Activated naive CD4-positive, alpha-beta T cell treated with Interleukin-2 at 50 U/mL for 16 hours (primary cell): ENCODE measurements at places on chromosomes 13 and 19.

- DNase-seq = no peak
Measured at GRCh38 chr13:102768909-102769308, 4.7 kb downstream of the TEX30 start.

DNA sequence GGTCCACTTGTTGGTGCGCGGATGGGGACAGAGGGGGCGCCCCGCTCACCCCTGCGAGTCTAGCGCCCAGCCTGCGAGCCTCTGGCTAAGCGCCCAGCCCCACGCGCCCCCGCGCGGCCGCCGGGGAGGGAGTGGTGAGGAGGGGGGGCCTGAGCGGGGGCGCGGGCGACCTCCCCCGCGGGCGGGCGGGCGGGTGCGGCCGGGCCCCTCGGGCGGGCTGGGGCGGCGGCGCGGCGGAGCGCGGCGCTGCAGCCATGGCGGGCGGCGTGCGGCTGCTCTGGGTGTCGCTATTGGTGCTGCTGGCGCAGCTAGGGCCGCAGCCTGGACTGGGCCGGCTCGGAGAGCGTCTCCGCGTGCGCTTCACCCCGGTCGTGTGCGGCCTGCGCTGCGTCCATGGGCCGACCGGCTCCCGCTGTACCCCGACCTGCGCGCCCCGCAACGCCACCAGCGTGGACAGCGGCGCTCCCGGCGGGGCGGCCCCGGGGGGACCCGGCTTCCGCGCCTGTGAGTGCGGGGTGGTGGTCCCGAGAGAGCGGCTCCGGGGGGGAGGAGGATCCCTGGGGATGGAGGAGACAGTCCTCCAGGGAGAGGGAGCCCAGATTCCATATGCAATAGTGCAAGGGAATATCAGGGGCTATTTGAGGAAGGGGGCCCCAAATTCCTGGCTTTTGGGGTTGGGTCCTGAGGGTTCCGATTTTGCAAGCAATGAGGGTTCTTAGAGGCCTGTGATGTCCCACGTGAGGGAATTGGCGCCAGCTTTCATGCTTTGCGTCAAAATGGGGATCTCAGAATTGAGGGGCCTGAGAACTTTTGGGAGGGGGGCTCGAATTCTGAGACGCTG lies at the start of gene LTBP4:
TSS of gene LTBP4 (plus strand) at position 236 of the 841 bp plus-strand sequence. CDS start at position 255, 19 bp downstream.
- peak; percentile 42 for DNase-seq

- DNase-seq = no peak
Measured at GRCh38 chr13:98515818-98516465, 61.0 kb downstream of the STK24 start.

DNA sequence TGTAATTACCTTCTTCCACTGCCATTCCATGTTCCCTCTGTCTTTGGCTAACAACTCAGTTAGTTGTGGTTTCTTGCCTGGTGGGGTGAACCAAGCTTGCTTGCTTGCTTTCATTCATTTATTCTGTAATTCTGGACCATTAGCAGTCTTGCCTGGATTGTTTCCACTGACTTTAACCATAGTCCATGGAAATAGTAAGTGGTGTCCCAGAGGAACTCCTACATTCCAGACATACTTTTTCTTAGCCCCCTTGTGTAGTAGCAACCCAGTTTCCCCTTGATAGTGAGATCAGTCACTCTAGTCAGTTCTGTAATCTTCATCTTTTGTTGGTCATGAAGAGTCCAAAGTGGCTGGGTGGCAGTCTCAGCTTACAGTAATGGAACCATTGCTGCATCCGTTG lies 23.2 kb downstream of the PDS5B start:
- DNase-seq = no peak

- DNase-seq = no peak
Measured at GRCh38 chr13:113636266-113636963, 21.6 kb downstream of the ATP4B start.

GRCh38 chr19:54473071-54473891 lies at the start of gene CDC42EP5:
Gene CDC42EP5 (minus strand): TSS chr19:54473296. CDS start chr19:54465547, 7,749 bp downstream.
- DNase-seq = no peak

DNA sequence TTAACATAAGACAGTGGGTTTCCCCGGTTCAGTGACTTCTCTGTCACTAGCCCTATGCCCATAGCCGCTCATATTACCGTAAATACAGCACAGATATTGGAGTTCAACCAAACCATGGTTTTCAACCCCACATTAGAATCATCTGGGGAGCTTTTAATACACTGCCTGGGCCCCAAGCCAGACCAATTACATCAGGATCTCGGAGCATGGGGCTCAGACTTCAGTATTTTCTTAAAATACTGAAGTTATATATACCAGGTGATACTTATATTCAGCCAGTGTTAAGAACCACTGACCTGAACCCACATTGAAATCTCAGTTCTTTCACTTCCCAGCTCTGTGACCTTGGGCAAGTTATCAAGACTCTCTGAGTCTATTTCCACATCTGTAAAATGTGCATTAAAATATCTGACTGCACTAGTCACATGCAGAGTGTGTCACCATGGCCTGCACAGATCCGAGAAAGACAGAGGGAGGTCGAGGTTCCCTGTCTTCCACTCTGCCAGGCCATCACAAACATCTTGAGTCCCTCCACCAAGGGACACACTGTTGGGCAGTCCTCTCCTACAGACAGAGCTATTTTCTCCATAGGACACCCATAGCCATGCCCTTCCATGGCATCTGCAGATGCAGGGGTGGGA lies 32.2 kb upstream of the IPO5 start:
- DNase-seq = no peak

GRCh38 chr19:51082611-51083010 lies at the start of gene KLK14:
Gene KLK14 (minus strand): TSS chr19:51082887. CDS start chr19:51082614, 273 bp downstream.
- no peak for DNase-seq

GRCh38 chr19:13241231-13242104 lies 91.3 kb downstream of the IER2 start:
- peak; percentile 56 for DNase-seq

DNA sequence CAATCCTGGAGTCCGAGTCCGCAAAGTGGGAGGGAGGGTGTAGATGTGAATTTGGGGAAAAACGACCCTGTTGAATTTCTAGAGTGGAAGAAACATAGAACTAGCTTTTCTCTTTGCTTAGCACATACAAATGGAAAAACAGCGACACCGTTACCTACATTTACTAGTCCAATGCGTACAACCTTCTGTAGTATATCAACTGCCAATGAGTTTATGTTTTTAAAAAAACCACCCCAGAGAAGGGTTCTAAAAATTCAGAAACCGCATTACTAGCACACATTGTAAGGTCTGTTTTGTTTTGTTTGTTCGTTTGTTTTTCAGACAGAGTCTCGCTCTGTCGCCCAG lies 332 bp upstream of the SUPT20H start:
- DNase-seq = no peak

DNA sequence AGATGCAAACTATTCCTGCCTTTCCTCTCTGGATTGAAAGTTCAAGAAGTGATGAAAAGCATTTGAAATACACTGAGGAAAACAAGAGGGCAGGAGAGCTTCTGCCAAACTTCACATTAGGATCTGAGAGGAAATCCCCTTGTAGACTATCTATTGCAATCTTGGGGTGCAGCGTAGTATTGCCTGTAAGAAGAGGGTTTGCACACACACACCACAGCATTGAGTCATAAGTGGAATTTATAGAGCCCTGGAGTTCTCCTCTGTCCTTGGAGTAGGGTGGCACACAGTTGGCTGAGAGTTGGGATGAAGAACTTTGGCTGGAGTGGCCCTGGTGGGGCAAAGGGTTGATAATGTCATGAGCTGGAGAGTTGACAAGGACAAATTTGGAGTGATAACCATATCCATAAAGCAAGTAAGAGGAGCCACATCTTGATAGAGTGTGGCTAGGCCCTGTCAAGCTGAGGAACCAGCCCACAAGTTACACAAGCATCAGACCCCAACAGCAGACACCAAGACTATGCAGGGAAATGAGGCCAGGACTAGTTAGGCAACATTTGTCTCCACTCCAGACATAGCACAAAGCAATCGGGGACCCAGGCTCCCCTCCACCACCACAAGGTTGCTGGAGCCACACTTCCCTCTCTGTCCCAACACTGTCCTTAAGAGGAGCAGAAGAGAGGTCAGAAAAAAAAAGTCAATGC lies 520.9 kb downstream of the KLF5 start:
- no peak for DNase-seq

GRCh38 chr13:77386880-77387606 lies 60.1 kb upstream of the MYCBP2 start:
- DNase-seq = no peak

- no peak for DNase-seq
Measured at GRCh38 chr19:45774765-45775164, 5.7 kb upstream of the SIX5 start.

GRCh38 chr13:31543190-31543589 lies 196.1 kb upstream of the RXFP2 start:
- DNase-seq = no peak

DNA sequence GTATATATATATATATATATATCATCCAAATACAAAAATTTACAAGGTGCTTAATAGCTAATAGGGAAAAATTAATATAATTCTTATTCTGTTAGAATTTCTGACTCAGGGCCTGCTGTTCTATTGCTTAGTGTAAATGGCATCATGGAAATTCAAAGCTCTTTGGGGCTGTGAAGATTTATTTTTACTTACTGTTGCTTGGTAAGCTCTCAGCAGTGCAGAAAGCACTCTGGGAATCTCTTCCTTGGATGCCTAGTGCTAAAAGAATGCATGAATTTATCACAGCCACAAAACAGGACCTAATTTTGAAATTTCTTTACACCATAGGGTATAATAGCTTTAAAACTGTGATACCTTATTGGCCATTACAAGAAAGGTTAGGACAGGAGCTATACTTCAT lies 69.3 kb upstream of the SLAIN1 start:
- DNase-seq = no peak

- DNase-seq = no peak
Measured at GRCh38 chr19:778910-779653, 18.2 kb upstream of the PTBP1 start.

- DNase-seq = no peak
Measured at GRCh38 chr19:47512183-47512947, 2.5 kb downstream of the NAPA start.

DNA sequence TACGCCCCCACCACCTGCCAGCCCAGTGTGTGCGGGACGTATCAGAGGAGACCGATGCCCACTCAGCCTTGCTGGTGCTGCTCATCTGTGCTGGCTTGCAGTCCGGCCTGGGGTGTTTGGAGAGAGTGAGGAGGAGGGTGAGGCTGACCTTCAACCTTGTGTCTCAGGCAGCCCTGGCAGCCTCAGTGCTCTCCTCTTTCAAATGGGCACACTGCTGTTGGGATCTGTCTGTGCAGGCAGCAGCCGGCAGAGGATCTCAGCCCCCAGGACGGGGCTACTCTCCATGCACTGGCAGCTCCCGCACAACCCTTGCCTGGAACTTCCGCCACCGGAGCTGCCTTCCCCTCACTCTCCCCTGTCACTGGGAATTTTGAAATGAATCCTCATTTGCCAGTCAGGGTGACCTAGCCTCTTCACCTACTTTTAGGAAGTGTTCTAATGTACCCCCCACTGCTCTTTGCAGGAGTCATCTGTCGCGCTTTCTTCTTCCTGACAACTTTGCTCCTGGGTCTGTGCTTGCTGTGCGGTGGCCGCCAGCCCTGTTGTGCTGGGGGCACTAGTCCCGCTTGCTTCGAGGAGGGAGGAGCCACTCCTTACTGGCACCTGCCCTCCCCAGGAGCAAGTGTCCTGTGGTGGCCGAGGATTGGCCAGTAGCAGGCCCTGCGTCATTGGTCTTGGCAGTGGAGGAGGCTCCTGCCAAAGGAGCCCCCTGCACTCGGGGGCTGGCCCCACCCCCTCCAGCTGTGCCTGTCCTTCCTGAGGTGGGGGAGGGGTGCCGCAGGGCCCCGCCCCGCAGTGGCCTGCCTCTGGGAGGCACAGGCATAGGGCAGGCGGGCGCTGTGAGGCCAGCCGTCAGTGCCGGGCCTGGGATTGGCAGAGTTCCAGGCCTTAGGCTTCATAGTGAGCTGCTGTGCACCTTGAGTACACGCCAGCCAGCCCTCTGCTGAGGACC lies 53.4 kb downstream of the TSSK6 start:
- no peak for DNase-seq

GRCh38 chr19:39692166-39692565 lies 12.1 kb upstream of the LGALS14 start:
- no peak for DNase-seq

GRCh38 chr13:43787997-43788396 lies 1.2 kb upstream of the ENOX1 start:
- no peak for DNase-seq

GRCh38 chr13:110546926-110547325 lies 14.6 kb downstream of the RAB20 start:
- DNase-seq = no peak

GRCh38 chr19:2327773-2328400 lies 499 bp downstream of the LSM7 start:
- DNase-seq = peak; percentile 67

- DNase-seq = no peak
Measured at GRCh38 chr19:29836409-29836825, 24.6 kb downstream of the CCNE1 start.

- DNase-seq = no peak
Measured at GRCh38 chr13:110832205-110832479, 82.7 kb downstream of the ANKRD10 start.

GRCh38 chr13:111962431-111962891 lies 104.5 kb upstream of the SOX1 start:
- no peak for DNase-seq

DNA sequence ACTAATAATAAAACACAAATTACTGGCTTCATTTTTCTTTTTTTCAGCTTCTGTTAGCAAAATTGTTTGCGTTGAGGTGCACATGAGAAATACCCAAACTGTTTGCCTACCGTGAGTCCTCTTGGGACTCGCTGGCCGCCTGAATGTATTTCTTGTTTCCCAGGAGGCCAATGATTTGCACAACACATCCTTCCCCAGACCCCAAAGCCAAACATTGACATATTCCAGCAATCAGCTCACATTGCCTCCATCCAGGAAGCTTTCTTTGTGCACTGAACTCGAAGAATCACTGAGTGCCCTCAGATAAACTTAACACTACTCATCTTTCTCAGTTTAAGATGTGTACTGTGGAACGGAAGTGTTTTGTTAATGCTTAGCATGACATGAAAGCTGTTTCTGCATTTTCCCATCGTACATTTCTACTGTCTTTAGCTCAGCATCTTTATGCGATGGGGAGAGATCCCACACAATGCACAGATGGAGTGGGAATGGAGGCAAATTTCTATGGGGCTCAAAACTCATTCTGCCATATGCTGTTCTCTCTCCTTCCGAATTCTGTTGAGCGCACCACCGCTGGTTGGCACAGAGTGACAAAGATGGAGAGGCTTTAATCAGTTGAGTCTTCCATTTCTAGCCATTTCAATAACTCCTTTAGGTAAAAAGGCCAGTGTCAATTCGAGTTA lies 399.5 kb downstream of the RFC3 start:
- DNase-seq = no peak
